ENCODE measurements at places on chromosomes 6 and 20.
A peak's percentile ranks its signal among the peaks of the same experiment; 100 is the strongest.

DNA sequence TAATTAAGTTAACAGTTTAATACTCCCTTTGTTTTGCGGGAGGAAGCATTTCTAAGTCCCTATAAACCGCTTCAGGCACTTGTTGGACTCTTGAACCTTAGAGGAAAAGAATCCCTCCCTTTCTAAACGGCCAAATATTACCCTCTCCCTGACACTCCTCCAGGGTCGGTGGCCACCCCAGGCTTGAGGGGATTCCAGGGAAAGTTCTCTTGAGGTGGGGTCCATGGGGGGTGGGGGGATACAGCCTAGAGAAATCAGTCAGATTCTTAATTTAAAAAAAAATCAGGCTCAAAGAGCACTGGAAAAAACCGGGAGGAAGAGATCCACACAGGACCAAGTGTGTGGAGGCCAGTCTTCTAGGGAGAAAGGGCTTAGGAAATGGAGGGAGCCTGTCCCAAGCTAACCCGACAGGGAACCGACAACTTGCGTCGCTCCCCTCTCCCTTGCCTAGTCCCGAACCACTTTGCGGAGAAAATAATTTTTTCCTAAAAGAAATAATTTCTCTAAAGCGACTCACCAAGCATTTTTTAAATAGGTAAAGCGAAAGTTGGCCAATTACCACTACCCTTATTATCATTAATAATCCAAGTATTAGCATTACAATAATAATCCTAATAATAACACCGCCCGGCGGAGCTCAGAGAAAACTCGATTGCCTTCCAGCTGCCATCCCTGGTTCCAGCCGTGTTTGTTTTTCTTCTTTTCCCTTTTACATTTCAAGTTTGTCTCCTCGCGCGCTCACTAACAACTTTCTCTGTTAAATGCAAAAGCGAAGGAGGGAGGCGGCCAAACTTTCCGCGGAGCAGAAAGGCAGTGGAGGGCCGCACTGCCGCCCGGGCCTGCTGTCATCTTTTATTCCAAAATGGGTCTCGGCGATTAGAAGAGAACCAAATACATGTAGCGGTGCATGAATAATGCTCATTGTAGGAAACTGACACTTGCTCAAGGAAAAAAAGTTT is 4.8 kb downstream of the NR2E1 start:
- no peak for DNase-seq

GRCh38 chr6:92132457-92132856 is 1286.9 kb downstream of the EPHA7 start:
- DNase-seq: no peak

DNA sequence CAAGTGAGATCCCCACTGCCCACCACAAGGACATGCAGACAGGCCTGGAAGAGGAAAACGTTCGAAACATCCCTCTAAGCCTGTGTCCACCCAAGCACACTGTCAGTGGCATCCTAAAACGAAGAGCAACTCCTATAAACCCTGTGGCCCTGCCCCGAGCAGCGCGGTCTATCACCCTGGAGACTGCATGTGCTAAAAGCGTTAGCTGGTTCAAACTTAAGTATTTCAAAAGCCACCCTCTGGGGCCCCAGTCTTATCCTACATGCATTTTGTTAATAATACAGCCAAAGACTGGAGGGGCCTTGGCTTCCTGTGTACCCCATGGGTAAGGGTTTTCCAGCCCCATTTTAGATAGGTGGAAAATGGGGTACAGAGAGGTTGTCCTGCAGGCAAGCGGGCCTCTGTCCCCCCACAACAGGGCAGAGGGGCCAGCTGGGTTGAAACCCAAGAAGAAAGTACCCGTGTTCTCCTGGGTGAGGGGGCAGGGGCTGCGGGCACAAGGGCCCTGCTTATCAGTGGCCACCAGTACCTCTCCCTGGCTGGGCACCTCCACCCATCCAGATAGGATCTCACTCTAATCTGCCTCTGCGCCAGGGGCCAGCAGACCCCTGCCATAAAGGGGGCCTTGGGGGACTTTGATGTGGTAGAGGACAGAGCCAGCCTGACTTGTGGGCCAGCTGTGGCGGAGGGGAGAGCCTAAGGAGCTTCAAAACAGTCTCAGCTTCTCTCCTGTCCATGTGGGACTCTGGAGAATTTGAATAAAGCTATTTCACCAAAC is 28.3 kb downstream of the PREX1 start:
- DNase-seq: no peak

DNA sequence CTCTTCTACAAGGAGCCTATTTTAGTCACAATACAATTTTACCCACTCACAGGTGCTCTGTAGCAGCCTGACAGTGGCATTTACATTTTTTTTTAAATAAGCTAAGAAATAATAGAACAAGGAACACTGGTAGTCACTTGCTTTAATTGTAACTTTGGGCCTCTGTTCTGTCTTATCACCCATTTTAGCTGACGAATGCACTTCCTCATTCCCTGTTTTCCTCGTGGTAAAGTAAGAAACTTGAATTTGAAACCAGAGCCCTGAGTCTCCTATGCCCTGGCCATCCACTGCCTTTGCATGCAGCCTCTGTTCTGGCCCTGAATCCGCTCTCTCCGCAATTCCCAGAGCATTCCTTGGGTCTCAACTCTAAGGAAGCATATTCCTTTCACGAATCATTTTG is 550.6 kb downstream of the PTPRT start:
- no peak for DNase-seq

GRCh38 chr6:31979238-31979898 is 2.5 kb upstream of the C4A start:
- no peak for DNase-seq

GRCh38 chr6:64890609-64891008 is 816.4 kb downstream of the EYS start:
- DNase-seq: no peak

DNA sequence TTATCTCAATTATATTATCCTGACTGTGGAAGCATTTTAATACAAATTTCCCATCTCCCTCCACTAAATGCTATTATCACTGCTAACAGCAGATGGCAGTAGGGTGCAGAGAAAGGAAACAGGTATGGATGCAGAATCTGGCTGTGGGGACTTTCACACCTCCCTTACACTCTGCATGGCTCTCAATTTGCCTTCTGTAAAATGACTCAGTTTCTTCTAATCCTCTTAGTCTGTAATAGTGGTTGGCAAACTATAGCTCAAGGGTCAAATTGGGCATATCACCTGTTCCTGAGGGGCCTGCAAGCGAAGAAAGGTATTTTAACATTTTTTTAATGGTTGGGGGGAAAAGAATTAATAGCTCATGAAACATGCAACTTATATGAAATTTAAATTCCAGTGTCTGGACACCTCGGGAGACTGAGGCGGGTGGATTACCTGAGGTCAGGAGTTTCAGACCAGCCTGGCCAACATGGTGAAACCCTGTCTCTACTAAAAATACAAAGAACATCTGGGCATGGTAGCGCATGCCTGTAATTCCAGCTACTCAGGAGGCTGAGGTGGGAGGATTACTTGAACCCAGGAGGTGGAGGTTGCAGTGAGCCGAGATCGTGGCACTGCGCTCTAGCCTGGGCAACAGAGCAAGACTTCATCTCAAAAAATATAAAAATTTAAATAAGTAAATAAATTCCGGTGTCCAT is 83.5 kb downstream of the ZMYND8 start:
- DNase-seq: peak; percentile 49
